ENCODE measurements at places on chromosomes 12 and 14.

DNA sequence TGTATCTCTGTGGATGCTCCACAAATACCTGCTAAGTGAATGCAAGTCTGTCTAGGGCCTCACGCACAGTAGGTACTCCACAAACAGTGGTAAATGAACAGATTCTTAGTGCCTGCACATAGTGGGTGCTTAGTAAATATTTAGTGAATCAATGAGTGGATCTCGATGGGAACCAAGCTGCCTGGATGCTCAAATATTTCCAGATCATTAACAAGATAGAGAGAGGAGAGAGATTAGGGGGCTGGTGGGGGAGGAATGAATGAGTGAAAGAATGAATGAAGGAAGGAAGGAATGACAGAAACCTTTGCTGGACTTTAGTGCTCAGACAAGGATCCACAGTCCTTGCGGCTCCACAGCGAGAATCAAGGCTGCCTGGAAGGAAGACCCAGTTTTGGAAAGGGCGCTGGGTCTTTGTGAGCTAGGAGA lies 118.2 kb downstream of the SCARB1 start:
- no peak for DNase-seq

GRCh38 chr14:31480156-31480555 lies 7.7 kb downstream of the GPR33 start:
- DNase-seq = no peak

DNA sequence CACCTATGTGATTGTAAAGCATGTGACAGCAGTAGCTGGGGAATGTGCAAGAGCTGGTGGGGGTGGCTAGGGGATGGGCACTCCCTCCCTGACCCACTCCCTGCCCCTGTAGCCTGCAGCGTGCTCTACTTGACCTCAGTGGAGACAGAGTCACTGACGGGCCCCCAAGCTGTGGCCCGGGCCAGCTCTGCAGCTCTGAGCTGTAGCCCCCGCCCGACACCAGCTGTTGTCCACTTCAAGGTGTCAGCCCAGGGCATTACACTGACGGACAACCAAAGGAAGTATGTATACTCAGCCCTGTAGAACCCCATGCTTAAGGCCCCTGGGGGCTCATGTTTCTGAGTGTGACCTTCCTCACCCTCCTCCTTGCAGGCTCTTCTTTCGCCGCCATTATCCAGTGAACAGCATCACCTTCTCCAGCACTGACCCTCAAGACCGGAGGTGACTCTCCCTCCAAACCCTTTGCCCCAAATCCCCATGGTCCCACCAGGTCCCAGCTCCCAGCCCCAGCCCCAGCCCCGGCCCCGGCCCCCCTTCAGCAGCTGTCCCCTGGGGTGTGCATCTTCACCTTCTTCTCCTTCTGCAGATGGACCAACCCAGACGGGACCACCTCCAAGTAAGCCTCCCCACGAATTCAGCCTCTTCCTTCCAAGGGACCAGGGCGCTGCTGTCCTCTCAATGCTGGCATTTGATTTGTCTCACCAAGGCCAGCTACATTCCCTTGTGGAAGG lies 13.3 kb downstream of the TNS2 start:
- DNase-seq = no peak

DNA sequence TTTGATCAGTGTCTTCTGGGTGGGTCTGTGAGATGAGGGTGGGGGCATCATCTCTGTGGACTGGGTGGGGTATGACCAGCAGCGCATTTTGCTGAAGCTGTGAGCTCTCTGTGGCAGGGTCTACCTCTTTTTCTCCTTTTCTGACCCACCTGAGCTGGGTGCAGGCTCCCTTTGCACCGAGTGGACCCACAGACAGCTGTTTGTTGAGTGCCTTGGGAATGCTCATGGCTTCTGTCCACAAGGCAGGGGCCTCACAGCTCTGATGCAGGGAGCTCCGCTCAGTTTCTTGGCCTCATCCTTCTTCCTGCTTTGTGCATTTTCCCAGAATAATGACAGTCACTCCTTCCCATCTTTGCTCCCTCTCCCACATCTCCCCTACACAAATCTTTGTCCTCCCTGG lies 380.6 kb downstream of the DPF3 start:
- no peak for DNase-seq

DNA sequence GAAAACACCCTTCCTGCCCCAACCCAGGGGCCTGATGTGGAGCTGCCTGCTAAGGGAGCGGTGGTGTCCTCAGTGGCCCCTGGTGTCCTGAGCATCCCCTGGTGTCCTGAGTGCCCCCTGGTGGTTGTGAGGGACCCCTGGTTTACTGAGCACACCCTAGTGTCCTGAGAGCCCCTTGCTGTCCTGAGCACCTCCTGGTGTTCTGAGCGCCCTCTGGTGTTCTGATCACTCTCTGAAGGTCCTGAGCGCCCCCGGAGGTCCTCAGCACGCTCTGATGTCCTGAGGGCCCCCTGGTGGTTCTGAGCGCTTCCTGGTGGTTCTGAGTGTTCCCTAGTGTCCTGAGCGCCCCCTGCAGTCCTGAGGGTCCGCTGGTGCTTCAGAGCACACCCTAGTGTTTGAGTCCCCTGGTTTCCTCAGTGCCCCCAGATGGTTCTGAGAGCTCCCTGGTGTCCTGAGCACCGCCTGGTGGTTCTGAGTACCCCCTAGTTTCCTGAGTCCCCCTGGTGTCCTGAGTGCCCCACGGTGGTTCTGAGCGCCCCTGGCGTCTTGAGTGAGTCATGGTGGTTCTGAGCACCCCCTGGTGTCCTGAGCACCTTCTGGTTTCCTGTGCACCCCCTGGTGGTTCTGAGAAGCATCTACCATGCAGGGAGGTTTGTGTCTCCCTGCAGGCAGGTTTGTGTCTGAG lies 1004.2 kb downstream of the TMEM121 start:
- DNase-seq = no peak

DNA sequence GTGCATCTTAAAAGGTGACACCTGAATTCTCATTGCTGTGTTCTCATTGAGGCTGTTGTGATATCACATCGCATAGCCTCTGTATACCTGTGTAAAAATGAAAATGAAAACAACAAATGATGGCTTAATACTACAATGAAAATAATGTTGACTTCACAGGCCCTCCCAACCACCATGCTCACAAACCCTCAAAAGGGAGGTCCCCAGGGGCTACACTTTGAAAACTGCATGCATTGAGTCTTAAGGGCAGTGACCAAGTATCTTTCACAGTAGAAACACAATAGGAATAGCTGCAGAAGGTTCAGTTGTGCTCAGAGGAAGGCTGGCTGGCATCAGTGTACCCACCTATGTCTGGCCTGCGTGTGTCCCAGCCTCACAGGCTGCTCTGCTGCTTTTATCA lies 27.6 kb upstream of the KCNK13 start:
- DNase-seq = no peak

DNA sequence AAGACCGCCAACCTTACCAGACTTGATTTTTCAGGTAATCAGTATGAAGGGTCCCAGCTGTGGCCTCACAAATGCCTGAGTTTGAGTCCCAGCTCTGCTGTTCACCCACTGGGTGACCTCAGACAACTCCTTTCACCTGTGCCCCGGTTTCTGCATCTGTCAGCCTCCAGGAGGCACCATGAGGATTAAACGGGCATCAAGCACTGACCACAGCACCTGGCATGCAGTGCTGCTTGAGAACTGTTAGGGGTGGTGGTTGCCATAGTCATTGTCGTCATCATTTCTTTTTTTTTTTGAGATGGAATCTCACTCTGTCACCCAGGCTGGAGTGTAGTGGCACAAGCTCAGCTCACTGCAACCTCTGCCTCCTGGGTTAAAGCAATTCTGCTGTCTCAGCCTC lies 57.9 kb downstream of the PHETA1 start:
- no peak for DNase-seq

All from stromal cell of bone marrow (primary cell).